ENCODE measurements at places on chromosomes 16 and 17.

- peak; percentile 91 for DNase-seq
Measured at GRCh38 chr17:82297280-82297713, 20.1 kb downstream of the CD7 start.

- no peak for DNase-seq
Measured at GRCh38 chr17:20613905-20614304, 34.4 kb downstream of the CDRT15L2 start.

DNA sequence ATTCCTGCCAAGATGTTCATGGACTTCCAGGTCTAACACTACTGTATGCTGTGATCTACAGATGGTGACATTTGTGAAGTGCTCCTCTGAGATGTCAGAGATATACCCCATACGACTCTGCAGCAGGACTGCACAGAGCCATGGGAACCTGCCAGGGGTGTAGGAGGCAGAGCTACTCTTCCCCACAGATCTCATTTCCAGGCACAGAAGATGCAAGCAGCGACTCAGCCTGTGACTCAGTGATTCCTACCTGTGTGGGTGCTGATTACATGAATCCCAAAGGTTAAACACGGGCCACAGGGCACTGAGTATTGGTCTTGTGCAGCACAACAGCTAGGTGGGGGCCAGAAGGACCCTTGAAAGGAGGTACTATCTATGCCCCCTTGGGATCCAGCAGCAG lies 137.0 kb upstream of the SOX9 start:
- peak; percentile 3 for DNase-seq

GRCh38 chr17:20952183-20952582 lies 90.6 kb downstream of the USP22 start:
- DNase-seq: no peak

- DNase-seq: no peak
Measured at GRCh38 chr16:56295739-56296527, 104.6 kb downstream of the GNAO1 start.

DNA sequence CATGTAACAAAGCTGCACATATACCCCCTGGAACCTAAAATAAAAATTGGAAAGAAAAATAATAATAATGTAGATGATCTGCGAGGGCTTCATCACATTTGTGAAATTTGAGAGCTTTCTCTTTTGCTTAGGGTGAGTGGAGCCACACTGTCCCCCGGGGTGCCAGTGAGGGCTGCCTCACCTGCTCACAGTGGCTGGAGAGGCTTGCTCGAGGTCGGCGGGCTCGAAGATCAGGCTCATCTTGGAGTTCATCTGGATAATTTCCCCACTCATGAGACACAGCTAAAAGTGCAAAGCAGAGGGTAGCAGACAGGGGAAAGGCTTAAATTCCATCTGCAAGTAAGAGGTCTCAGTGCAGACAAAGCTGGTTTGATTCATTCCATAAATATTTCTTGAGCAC lies 123.8 kb downstream of the DNAH3 start:
- DNase-seq: no peak

- DNase-seq: peak; percentile 89
Measured at GRCh38 chr17:42101513-42102292, 3.4 kb upstream of the ZNF385C start.

Measured in stimulated activated naive CD8-positive, alpha-beta T cell treated with anti-CD3 and anti-CD28 coated beads, Interleukin-15, Interleukin-2, amounts not matched to agents 100 U/mL and 50 U/mL, for 24 hours (primary cell).